ENCODE measurements at places on chromosomes 7 and 10.

DNA sequence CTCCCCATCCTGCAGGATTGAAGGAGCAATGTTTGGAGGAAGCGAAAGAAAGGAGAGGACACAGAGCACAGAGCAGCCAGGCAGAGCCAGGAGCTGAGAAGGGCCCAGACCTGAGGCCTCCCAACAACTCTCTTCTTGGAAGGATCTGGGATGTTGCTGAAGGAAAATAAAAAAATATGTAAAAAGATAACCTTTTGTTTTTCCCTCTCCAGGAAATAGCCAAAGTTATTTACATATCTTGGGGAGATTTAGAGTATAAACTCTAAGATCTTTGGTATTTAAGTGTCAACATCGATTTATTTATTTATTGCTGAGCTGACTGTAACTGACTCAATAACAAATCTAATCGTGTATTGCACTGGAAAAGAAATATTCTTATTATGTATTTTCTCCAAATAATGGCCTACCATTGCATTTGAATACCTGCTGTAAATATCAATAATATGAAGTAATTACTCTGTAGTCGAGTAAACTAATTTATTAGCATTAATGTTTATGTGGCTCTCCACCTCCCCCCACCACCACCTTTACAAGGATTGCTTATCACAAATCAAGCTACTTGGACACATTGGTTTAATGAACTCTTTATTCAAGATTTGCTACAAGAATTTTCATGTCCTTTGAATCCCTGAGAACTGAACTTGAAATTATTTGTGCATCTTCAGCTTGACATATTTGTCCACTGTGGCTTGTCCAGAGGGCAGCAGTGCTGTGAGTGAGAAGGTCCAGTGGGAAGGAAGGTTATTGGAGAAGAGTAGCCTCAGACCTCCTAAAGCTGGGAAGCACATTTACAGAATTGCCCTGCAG lies 1.8 kb upstream of the HOXA11 start:
- no peak for DNase-seq

- DNase-seq: no peak
Observed at GRCh38 chr10:23055424-23056185, 39.8 kb upstream of the MSRB2 start.

GRCh38 chr7:123757095-123757494 lies 8.3 kb upstream of the WASL start:
- no peak for DNase-seq

DNA sequence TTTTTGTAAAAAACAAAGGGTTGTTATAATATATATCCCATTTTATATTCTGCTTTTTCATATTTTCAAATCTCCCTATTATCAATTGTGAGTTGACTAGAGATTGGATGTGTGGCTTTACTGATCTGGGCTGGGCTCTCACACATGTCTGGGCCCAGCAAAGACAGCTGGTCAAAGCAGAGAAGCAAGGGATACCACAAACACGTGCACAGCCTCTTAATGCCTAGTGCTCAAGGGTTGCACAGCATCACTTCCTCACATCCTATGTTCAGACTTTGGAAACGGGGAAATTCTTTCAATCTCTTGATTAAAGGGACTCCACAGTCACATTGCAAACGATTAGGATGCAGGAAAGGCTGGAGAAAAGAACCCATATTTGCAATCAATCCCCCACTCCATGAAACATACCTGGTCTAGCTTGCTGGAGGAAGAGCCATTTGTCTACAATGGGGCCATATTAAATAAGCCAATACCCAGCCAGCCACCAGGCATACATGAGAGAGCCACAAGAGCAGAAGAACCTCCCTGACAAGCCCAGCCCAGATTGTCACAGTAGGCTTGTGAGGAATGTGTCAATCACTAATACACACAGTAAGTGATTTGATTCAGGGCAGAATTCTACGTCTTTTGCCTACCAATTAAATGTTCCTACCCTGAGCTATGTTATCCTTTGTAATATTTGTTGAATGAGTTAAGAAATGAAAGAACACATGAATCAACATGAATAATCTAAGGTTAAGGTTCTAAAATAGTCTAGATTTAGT lies 431.2 kb downstream of the TNS3 start:
- no peak for DNase-seq

DNA sequence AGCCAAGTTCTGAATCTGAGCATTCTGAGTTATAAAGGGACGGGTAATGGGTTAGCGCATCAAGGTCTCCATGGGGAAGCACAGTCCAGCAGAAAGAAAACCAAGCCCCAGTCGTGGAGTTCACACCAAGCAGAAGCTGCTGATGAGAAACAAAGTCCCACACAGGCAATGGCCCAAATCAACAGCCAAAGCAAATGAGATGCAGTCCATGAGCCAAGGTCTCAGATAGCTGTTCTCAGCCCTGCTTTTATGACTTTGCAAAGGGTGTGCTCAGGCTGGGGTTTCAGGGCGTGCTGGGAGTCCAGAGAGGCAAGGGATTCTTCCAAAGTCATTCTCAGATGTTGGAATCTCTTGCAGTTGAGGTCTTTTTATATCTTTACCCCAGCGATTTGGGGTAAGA lies 32.0 kb downstream of the THNSL1 start:
- DNase-seq: no peak

- DNase-seq: peak; percentile 24
Observed at GRCh38 chr10:60917331-60918280, 26.4 kb downstream of the RHOBTB1 start.

- DNase-seq: peak; percentile 31
Observed at GRCh38 chr10:96124230-96125141, 5.6 kb upstream of the ZNF518A start.

Measured in astrocyte of the spinal cord (primary cell).